DMS153 (cell line): ENCODE measurements at places on chromosomes 12 and 14.

DNA sequence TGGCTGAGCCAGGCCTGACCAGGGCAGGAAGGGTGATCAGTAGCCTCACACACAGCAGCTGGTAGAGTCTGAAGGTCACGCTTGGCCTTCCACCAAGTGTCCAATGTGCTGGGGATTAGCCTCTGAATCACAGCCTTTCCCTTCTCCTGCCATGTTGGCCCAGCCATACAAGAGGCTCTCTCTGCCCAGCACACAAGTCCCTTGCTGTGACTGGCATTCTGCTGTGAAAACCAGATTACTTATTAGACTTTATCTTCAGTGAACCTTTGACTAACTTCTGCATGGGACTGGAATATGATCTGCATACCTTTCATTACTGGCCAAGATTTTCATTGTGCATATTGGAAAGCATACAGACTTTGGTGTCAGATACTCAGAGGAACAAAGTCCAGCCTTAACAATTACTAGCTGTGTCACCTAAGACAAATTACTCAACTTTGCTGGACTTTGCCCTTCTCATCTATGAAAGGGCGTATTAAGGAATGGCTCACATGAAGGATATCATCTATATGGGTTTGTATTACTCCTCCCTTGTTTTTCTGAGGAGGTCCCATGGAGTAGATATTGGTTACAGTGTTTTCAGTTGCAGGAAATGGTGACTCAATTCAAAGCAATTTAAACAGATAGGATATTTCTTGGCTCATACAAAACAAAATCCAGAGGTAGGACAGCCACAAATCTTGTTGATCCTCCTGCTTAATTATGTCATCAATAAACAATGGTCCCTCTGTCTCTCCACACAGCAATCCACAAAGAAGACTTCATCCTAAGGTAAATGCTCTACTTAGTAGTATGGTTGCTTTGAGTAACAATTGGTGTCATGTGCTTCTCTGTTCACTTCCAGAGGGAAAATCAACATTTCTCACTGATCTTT is 99.6 kb downstream of the DYRK2 start:
- no peak for DNase-seq

DNA sequence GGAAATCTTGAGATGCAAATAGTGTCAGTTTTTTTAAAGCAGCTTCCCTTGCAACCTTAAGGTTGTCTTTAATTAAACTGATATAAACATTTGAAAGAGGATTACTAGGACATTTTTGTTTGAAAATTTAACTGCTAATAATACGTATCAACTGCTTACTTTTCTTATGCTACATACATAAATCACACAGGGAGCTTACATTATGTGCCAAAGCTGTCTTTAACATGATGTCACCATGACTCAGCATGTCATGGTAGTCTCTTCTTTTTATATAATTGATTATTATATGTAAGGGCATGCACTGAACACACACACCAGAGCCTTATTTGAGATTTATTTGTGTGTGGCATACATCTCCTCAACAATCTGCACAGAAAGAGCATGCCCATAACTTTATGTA is 63.0 kb upstream of the PTHLH start:
- DNase-seq: no peak

DNA sequence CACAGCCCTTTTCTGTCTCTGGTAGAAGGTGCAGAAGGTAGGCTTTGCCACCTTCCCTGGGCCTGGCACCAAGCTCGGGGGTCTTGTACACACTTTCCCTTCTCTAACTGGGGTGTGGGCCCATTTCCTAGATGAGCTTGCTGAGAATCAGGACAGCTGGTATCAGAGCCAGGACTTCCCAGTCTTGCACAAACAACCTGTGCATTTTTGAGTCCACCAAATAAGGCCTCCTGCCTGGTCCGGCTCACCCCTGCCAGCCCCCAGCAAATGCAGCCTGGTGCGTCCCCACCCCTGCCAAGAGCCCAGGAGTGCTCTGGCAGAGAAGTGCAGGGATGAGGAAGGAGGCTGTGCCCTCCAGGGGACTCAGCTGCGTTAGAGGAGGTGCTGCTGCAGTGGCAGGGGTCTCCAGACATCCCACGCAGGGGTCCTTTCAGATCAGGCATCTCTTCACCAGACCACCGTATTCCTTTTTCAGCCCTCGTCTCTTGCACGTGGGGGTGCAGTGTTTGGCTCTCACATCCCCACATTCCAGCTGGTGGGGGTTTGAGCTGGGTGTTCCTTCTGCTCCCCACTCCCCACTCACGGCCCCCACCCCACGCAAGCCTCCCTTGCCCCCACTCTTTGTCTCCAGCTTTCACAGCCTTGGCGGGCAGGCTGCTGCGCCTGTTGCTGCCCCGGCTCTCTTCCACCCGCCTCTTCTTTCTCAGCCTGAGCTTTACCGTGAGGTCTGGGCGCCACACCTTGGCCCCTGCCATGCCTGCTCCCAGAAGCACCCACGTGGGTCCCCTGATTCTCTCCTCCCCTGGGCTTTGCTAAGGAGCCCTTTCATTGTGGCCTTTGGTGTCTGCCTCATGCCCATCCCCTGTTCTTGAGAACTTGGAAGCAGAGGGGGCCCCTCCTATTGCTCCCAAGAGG is 32.3 kb downstream of the MEG3 start:
- DNase-seq: no peak

DNA sequence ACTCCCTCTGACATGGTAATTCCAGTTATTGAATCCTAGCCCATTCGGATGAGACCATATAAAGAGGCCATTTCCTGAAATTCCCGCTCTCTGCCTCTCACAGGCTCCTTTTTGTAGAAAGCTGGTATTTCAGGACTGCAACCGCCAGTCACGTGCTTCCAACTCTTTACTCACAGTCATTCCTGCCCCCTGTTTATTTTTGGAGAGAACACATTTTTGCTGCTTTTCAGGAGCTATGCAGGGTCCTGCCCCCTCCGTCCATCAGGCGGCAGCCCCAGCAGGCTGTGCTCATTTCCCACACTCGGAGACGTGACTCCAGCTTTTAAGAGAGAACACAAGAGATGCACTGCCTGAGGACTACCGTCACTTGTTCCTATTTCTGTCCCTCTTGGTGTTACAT is 26.8 kb downstream of the IFT43 start:
- DNase-seq: no peak

GRCh38 chr12:13126494-13126893 is 23.0 kb upstream of the GSG1 start:
- no peak for DNase-seq

DNA sequence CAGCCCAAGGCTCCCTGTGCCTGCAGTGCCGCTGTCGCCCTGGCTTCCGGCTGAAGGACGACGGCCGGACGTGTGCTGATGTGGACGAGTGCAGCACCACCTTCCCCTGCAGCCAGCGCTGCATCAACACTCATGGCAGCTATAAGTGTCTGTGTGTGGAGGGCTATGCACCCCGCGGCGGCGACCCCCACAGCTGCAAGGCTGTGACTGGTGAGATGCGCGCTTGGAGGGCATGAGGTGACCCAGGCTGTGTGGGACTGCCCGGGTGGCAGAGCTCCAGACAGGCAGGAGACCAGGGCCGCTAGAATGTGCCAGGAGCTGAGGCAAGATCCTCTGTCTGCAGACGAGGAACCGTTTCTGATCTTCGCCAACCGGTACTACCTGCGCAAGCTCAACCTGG is 19.6 kb upstream of the NXPH4 start:
- DNase-seq: no peak

DNA sequence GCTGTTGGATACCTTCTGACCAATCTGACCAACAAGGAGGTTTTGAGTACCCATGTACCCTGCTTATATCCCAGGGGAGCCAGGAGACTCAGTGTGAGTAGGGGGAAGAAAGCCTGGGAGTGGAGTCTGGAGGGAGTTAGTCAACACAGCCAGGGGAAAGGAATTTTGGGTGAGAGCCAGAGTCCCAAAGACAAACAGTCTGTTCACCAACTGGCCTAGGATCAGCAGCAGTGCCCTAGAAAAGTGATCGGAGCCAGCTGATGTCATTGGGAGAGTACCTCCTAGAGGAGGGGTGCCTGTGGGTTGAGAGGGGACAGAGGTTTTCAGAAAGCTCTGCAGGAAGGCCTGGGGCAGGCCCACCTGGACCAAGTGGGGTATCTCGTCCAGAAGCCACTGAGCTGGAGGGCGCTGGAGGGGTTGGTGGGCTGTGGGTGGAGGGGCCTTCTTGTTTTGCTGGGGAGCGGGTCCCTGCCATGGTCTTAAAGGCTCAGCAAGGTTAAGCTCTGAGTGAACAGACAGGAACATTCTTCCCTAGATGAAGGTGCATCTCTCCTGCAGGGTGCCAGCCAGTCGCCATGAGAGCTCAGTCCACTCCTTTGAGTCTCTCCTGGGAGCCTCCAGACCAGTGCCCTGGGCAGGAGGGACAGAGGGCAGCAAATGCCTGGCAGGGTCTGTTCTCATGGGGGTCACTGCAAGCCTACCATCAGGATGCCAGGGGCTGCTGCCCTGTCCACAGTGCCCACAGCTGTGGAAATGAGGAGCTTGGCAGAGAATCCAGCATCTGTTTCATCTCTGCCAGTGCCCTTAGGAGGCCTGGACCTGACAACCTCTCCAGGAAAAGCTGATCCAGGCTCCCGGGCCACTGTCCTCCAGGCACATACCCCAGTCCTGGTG is 63.6 kb downstream of the CHGA start:
- no peak for DNase-seq

GRCh38 chr12:92612611-92613010 is 90.2 kb upstream of the PLEKHG7 start:
- DNase-seq: no peak

GRCh38 chr12:116880213-116880816 is 926 bp downstream of the HRK start:
- DNase-seq: no peak

GRCh38 chr12:131711551-131712205 is 788 bp downstream of the SFSWAP start:
- DNase-seq: no peak

GRCh38 chr14:69547701-69548348 is 26.8 kb downstream of the CCDC177 start:
- no peak for DNase-seq

DNA sequence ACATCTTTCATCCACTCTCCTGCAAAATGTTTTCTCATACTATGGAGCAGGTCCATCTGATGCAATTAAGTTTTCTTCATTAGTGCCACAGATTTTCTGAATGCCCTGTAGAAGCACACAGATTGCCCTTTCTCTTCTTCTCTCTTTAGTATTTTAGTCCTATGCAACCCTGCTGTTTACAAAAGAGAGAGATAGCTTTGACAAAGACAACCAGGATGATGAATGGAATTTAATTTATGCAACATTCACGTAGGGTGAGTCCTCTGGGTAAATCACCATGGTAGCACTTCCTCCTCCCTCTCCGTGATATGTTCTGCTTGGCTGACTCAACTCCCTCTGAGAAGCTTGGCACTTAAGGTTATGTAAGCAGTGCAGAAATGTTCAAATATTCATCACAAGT is 400.9 kb upstream of the PDE3A start:
- DNase-seq: peak; percentile 86

DNA sequence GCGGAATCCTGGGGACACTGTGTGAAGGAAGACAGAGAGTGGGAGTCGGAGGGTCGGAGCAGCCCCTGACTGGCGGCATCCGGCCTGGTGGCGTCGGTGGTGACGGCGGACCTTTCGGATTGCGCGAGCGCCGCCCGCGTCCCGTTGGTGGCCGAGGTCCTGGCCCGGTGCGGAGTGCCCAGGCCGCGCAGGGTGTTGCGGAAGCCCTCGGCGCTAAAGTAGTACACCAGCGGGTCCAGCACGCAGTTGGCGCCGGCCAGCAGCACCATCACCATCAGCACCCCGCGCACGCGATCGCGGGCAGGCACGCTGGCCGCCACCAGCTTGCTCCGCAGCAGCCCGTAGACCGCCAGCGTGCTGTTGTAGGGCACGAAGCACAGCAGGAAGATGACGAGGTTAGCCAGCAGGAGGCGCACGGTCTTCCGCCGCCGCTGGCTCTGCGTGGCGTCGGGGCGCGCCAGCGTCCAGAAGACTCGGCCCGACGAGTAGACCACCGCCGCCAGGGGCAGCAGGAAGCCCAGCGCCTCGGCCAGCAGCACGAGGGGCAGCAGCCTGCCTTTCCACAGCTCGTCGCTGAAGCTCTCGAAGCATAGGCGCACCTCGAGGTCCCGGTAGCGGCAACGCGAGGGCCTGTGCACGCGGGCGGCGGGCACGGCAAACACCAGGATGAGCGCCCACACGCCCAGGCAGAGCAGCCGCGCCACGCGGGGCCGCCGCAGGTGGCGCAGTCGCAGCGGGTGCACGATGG is 13.1 kb upstream of the CHD4 start:
- DNase-seq: no peak

DNA sequence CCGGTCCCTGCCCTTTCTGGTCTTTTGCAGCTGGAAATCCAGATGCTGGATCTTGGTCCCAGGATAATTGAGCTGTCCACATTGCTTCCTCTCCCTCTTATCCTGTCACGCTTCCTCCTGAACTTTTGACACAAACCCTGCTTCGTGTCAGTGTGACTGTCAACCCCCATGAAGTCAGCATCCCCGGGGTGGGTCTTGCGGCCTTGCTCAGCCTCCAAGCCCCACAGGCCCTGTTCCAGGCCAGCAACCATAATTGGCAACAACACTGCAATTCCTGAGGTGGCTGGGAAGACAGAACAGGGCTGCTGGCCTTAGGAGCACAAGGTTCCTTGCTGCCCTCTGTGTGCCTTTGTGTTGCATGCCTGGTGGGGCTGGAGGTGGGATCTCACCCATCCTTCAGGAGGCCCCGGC is 74.9 kb downstream of the NTF3 start:
- no peak for DNase-seq

DNA sequence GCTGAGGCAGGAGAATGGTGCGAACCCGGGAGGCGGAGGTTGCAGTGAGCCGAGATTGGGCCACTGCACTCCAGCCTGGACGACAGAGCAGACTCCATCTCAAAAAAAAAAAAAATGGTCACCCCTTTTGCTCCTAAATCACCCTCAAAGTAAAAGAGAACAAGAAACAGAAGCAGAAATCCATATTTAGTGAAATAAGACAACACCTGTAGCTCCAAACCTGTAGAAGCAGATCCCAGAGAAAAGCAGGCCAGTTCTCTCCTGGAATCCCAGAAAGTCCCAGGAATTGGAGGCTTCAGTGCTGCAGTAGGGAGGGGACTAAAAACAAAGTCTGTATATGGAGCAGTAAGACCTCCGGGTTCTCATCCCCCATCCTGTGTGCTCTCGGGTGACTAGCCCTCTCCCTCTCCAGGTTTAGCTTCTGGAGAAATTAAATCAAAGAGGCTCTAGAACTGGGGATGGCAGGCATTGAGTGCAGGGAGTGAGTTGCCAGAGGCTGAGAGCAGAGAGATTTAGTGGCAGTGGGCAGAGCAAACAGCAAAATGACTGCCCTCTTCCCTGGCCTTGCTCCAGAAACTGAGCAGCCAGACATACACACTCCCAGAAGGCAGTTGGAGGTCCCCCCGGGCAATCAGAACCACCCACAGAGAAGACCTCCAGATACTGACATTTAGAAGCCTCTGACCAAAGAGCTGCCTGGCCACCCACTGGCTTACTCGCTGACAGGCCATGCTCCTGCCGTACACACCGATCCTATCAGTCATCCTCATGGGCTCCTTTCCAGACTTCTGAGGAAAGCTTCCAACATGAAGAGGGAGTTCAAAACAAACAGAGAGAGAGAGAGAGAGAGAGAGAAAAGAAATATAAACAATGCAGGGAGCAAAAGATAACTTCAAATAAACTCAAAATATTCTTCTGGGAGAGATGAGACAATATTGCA is 6.3 kb upstream of the MLXIP start:
- DNase-seq: no peak

GRCh38 chr12:19474147-19474546 is 34.9 kb downstream of the AEBP2 start:
- DNase-seq: no peak
